Thoracic aorta (tissue), 2 donors: ENCODE measurements at places on chromosomes 12 and 14. TPM values are rescaled to one million over a fixed set of nuclear protein-coding genes. Genes with fewer than 3 reads are reported as not detected.

Gene RNF212B
- total RNA-seq, result not detected

DNA sequence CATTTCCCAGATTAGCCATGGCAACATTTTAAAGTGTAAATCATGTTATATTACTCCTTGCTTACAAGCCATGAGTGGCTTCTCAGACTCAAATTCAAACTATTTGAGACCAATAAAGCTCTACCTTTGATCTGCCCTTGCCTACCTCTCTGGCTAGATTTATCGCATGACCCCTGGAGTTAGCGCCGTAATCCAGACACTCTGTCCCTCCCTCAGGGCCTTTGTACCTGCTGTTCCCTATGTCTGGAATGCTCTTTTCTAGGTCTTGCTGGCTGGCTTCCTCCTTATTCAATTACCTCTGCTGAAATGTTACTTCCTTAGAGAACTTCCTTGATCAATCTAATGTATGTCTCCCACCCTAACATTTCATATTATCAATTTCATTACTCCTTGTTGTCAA, 16.3 kb downstream of the SIX4 start:
- no peak for DNase-seq

DNA sequence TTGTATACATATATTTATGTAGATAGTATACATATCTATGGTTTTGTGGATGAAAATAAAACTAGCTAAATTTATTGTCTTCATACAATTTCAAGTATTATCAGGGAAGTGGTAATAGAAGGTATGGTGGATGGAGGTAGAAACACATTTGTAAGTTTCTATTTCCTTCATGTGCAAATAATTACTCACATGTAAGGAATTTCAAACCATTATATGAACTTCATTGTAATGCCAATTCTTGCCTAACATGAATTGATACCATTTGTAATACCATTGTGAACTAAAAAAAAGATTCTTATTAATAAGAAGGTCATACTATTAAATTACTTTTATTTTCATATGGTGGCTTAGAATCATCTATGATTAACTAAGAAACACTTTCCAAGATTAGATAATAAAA, 20.1 kb upstream of the PPFIA2 start:
- DNase-seq, result no peak

DNA sequence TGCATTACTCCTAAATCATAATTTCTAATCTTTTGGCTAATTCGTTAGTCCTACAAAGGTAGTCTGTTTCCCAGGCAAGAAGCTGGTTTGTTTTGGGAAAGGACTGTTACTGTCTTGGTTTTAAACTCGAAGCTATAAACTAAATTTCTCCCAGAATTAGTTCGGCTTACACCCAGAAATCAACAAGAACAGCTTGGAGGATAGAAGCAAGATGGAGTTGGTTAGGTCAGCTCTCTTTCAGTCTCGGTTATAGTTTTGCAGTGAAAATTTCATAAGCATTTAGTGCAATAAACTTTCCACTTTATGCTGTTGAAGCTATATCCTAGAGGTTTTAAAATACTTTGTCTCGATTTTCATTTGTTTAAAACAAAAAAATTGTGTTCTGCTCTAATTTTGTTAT, 100.3 kb downstream of the SLCO1A2 start:
- DNase-seq, result no peak

DNA sequence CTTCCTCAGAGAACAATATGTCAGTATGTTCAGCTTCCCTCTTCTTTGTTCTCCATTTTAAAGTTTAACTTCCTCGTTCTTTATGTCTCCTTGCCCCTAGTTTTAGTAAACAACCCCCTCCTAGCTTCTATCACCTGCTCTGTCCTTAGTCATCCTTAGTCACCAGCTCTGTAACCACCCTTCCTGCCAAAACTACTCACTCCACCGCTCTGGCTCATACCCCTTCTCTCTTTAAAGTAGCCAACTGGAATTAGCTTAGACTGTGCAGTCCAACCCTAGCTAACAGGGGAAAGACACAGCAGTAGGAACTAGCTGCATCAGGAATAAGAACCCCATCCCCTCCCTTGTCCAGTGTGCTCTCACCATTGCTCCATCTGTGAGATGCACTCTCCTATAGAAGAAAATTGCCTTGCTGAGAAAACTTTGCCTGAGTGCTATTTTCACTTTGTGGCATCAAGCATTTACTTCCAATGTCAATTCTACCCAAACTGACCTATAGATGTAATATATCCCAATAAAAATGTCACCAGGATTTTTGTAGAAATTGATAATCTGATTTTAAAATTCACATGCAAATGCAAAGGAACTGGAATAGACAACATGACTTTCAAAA, 603.2 kb downstream of the C12orf50 start:
- no peak for DNase-seq

DNA sequence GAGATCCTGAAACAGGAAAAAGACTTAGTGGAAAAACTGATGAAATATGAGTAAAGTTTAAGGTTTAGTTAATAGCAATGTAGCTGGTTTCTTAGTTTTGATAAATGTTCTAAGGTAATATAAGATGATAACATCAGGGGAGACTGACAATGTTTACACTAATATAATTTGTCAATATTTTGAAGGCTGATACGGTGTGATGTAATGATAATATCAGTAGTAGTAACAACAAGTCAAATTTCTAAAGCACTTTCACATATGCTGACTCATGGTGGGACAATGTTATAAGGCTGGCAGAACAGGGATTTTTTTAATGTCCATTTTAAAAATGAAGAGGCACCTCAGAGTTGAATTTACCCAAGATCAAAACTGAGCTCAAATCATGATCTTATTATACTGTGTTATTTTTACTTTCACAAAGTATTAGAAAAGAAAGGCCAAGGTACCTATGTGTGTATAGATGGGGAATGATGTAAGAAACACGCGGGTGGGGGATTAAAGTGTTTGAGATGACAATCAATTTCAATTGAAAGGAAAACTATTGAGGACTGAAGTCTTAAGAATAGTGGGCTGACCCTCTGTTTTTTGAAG, 2.4 kb upstream of the FLRT2 start:
- DNase-seq, result no peak
